Activated CD8-positive, alpha-beta memory T cell treated with anti-CD3 and anti-CD28 coated beads for 1 hour (primary cell): ENCODE measurements at places on chromosomes 6 and 20.

GRCh38 chr6:43871933-43872332, 101.9 kb downstream of the VEGFA start:
- DNase-seq, result no peak

DNA sequence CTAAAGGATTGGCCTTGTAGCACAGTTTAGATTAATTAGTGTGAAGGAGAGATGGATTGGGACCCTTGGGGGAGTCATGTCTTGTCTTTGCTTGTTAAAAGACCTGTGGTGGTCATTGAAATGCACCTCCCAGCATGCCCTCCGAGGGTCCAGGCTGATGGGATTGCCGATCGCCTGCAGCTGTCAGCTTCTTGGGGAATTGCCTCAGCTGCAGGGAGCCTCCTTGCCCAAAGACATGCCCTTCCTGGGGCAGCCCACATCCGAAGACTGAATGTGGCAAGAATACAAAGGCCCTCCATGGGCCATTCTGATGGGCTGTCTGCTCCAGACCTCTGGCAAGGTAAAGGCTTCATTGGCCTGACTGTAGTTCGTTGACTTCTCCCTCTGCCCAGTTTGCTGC, 150.7 kb downstream of the FARS2 start:
- DNase-seq, result no peak

DNA sequence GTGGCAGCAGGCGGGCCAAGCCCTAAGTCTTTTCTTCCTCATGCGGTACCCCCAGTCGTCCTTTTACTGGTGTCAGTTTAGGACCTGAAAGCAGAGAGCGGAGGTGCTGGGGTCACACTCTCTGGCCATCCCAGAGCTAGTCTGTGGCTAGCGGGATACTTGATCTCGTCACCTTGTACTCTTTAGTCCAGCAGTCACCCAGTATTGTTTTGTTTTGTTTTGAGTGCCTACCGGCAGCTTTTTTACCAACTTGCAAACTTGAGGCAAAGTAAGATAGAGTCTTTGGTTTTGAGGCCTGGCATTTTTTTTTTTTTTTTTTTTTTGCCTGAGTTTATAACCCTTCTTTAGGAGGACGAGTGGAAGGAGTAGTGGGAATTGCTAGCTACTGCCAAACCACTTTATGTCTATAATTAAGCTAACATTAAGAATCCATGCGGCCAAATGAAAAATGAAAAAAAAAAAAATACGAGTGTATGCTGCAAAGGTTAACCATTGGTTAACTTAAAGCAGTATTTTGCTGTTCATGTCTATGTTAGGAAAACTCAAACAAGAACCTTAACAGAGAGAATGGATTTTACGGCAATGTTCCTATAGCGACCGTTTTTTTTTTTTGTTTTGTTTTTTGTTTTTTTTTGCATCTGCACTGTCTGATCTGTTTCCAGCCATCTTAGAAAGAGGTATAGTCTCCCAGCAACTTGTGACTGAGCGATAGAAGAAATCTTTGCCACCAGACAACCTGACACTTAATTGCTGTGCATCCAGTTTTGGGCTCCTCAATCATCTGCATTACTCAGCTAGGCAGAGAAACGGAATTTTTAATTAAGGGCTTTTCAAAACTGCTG, 56.9 kb downstream of the FAM217A start:
- no peak for DNase-seq

DNA sequence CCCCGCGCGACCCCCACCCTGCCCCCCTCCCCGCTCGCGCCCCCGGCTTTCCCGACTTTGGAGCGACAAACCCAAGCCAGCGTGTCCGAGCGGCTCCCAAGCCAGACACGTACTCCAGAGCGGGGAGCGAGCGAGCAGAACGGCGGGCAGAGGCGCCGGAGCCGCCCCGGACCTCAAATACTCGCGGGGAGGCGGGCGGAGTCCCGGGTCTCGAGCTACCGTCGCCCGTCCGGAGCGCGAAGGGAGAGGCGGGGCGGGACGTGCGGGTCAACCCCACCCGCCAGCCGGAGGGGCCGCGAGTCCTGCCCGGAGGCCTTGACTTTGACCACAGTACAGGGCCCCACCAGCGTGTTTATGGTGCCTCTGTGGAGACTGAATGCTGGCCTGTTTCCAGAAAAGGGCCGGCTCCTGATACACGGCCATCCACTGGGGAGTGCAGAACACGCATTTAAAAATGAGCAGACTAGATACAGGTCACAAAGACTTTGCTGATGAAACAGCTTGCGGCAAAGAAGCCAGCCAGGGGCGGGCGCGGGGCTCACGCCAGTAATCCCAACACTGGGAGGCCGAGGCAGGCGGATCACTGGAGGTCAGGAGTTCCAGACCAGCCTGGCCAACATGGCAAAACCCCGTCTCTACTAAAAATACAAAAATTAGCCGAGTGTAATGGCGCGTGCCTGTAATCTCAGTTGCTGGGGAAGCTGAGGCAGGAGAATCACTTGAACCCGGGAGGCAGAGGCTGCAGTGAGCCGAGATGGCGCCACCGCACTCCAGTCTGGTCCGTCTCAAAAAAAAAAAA, at the start of gene SERPINB6:
TSS of gene SERPINB6 (minus strand) at position 148 of the 799 bp plus-strand sequence. CDS start 12,235 bp downstream, outside the sequence.
- DNase-seq, result no peak

- peak; percentile 42 for DNase-seq
Measured at GRCh38 chr6:137927777-137928218, 60.7 kb downstream of the TNFAIP3 start.

- no peak for DNase-seq
Measured at GRCh38 chr6:33630014-33630413, 8.9 kb downstream of the ITPR3 start.

DNA sequence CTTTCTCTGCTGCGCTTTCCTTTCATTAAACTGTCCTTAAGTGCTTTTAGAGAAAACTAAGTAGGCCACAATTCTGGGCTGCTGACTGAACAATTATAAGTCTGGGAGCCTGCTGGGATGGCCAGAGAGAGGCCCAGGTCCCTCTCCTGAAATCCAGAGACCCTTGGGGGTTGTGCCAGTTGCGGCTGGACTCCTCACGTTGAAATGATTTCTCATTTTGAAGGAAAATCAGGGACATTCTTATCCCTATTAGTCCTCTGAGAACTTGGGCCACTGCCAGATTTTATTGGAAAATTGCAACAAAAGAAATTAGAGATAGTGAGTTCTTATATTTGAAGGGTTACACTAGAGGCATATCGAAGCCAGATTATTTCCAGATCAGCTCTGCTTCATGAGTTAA, 145.1 kb downstream of the CLIC5 start:
- DNase-seq, result no peak

DNA sequence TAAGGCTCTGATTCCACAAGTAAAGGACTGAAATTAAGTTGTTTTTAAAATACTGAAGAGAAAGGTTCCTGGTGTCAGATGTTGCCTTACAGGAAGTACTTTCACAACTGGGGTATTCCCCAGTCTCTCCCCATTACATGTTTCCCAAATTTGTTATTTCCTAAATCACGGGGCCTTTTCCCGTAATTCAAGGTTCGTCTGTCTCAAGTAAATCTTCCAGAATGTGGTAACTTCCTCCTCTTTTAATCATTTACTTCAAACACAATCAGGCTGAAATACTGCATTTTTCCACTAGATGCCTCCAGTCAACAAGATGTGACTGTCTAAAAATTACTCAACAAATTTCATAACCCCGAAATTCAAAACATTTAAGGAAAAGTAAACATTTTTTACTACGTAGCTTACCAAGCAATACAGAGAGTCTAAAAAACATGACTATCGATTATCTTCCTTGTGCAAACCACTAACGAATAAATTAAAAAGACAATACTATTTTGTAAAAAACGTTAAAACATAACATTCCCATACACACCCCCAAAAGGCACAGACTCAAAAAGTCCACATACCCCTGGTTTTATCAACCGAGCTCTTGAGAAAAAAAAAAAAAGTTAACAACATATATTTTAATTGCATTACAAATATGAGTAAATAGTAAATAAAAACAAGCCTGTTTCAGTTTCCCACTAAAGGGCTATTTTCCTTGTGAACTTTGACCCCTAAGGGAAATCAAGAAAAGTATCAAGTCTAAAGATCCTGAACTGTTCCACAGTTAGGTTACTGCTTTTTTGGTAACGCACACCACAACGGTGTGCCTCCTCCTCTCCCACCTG, 1.7 kb downstream of the SOD2 start:
- DNase-seq, result no peak

- no peak for DNase-seq
Measured at GRCh38 chr6:68727699-68728098, 92.6 kb downstream of the ADGRB3 start.

DNA sequence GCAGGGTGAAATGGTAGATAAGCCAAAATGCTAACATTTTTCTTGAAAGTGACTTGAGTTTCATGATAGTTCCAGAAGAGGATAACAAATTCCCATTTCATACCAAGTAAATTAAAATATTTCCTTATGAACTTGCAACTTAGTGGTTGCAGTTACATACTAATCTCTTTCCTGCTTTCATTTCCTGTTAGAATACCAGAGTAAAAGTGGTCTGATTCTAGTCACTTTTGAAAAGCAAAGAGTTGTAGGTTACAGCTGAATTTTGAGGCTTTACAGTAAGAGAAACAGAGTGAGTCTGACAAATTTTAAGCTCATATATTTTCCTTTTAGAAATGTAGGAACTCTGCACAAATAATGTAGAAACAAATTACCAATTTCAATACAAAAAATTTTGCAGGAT, 117.4 kb downstream of the ZFAND3 start:
- DNase-seq, result no peak

DNA sequence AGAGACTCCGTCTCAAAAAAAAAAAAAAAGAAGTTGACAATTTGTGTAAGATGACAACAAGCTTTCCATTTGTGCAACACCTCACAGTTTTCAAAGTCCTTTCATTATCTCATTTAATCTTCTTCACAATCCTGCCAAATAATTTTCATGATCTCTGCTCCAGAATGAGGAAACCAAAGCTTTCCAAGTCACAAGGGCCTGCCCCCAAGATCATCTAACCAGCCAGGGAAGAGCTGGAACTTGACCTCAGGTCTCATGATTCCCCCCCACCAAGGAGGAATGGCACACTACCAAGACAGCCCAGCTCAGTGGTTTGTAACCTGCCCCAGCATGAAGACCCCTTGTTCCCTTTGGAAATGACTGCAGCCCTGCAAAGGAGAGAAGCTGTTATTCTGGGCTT, 74.0 kb upstream of the PIM1 start:
- no peak for DNase-seq

GRCh38 chr20:52533401-52533800, 341.8 kb upstream of the ZFP64 start:
- DNase-seq, result no peak

GRCh38 chr6:152124429-152125074, 317.1 kb downstream of the ESR1 start:
- no peak for DNase-seq

GRCh38 chr6:150511313-150511712, 88.4 kb upstream of the PLEKHG1 start:
- no peak for DNase-seq

DNA sequence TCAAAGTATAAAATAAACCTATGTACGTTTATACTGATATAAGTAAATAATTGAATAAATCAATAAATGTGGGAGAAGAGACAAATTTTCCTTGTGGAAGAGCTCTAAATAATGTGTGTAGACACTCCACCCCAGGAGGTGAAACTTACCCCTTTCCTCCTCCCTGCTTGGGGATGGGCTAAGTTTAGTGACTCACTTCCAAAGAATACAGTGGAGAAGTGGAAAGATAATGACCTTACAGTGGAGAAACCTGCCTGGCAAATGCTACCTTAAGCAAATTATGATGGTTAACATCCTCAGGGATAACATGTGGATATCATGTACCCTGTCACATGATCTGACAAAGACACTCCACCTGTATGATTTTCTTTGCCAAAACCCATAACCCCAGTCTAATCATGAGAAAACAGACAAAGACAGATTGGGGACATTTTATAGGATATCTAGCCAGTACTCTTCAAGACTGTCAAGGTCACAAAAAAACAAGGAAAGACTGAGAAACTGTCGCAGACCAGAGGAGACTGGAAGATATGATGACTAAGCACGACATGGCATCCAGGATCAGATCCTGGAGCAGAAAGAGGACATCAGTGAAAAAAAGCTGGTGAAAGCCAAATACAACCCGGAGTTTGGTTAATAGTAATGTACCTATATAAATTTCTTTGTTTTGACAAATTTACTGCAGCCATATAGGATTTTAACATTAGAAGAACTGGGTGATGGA, 195.5 kb upstream of the PRDM1 start:
- DNase-seq, result no peak

- DNase-seq, result no peak
Measured at GRCh38 chr20:11553603-11554002, 364.1 kb upstream of the BTBD3 start.

DNA sequence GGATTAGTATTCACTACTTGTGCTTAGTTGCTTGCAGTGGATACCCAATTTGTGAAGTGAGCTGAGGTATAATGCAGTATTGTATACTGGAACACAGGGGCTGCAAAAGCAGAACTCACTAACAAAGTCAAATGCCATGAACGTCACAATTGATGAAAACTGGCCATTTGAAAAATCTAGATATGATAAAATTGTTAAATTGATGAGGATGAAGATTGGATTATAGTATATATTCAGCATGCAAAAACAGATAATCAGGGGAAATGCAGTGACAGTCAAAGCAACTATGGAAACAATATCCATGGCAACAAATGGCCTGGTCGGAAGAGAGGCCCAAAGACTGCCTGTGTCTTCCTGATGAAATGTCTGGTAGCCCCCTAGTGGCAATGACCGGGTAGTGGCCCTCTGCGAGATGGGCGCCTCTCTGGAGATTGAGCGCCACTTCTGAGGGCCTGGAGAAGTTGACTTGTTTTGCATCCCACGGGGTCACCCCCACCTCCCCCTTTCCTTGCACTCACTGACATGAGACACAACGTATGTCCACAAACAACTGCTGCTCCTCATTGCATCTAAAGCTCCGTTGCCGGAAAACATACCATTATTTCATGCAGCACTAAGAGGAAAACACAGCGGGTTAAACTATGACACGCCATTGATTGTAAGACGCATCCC, 43.6 kb downstream of the C6orf15 start:
- DNase-seq, result peak; percentile 41

DNA sequence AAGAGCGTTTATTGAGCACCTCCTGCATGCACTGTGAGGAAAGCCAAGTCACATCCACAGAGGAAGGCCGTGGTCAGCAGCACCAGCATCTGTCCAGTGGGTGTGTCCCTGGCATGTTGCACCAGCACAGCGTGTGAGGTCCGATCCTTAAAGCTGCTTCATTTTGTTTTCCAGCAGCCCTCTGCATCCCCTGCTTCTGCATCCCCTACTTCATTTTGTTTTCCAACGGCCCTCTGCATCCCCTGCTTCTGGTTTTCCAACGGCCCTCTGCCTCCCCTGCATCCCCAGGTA, 147.8 kb downstream of the SYCP2 start:
- DNase-seq, result no peak

- DNase-seq, result no peak
Measured at GRCh38 chr6:140855520-140855919, 1277.2 kb upstream of the GJE1 start.

- DNase-seq, result no peak
Measured at GRCh38 chr6:123527406-123527805, 109.3 kb downstream of the TRDN start.

DNA sequence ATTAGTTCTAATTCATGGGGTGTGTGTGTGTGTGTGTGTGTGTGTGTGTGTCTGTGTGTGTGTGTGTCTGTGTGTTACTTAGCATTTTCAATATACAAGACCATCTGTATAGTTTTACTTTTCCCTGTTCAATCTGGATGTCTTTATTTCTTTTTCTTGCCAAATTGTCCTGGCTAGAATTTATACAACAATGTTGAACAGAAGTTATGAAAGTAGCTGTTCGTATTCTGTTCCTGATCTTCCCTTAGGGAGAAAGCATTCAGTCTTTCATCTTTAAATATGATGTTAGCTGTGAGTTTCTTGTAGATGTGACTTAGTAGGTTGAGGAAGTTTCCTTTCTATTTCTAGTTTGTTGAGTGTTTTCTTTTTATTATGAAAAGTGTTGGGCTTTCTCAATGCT, 334.7 kb upstream of the RNF24 start:
- DNase-seq, result no peak
